ENCODE measurements at places on chromosomes 6 and 20.

DNA sequence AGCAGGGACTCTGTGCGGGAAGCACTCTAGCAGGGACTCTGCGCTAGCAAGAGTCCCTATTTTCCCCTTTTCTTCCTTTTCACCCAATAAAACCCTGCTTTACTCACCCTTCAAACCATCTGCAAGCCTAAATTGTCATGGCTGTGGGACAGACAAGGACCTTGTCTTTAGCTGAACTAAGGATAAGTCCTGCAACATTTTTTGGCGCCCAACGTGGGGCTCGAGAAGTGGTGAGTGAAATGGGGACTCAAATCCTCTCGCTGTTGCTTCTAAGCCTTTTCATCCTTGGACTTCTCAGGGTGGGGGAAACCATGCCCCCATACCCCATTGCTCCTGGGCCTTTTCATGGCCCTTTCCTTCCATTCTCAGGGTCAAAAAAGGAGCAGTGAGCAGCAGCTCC lies 46.4 kb downstream of the IMPG1 start:
- DNase-seq = no peak

GRCh38 chr20:8368670-8369069 lies 236.6 kb downstream of the PLCB1 start:
- no peak for DNase-seq

GRCh38 chr6:117414770-117415169 lies 11.0 kb downstream of the ROS1 start:
- DNase-seq = no peak

- peak; percentile 77 for DNase-seq
Observed at GRCh38 chr6:50927800-50928199, 109.1 kb downstream of the TFAP2B start.

- no peak for DNase-seq
Observed at GRCh38 chr6:39999006-39999867, 65.0 kb upstream of the MOCS1 start.

GRCh38 chr20:40960101-40960500 lies 68.5 kb upstream of the TOP1 start:
- no peak for DNase-seq

DNA sequence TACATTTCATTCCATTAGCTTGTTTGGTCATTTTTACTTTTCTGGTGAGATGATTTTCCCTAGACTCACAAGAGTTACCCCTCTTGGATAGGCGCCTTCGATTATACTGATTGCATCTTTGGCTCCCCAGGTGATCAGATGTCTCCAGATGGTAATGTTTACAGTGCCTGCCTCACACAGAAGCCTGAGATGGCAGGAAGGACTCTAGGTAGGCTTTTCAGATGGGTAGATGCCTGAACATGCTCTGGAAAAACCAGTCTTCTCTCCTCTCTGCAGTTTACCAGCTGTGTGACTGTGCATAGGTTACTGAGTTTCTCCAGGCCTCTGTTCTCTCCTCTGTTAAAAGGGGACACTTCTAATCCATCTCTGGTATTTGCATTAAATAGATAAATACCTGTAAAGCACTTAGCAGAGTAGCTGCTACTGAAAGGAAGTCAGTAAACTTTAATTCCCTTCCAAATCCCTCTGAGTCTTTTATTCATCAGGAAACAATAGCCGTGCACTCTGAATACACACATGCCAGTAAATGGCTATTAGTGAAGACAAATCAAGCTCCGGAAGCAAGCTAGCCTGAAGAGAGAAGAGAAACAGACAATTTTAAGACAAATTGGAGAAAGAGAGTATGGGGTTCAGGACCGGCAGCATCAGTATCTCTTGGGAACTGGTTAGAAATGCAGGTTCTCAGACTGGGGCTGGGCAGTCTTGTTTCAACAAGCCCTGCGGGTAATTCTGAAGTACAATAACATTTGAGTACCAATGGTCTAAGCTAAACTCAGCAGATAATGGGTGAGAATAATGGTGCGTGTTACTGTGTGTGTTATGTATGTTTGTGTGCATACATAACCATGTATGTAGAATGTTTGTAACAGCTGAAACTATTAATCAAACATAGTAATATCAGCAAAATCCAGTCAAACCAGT lies 139.4 kb downstream of the UST start:
- no peak for DNase-seq

DNA sequence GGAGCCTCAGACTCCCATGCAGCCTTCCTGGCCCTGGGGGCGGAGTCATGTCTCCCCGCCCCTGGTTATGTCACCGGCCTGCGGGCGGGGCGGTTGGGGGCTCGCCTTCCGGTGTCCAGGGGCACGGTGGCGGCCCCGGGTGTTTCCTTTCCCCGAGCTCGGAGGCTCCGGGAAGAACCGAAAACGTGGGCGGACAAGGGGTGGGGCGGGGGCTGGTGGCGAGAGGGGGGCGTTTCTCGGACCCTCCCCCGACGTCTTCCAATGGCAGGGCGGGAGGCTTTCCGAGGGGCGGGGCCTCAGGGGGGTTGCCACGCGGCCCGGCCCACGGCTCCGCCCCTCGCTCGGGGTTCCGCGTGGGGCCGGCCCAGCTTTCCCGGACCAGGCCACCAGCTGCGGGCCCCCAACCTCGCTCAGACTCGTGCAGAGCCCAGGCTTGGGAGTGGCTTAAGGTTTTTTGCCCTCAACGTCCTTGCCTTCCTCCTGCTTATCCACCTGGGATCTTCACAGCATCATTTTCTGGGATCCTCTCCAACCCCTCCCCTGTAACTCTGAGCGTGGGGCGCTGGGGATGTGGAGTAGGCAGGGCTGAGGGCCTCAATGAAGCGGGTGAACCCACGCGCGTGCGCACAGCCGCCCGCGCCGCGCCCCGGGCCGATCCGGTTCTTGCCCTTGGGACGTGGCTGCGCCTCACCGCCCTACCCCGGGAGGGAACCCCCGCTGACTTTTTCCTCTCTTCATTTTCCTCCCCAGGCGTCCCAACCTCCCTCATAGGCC lies 2.1 kb upstream of the NRN1 start:
- DNase-seq = no peak

- no peak for DNase-seq
Observed at GRCh38 chr6:111982681-111983080, 71.2 kb upstream of the CCN6 start.

DNA sequence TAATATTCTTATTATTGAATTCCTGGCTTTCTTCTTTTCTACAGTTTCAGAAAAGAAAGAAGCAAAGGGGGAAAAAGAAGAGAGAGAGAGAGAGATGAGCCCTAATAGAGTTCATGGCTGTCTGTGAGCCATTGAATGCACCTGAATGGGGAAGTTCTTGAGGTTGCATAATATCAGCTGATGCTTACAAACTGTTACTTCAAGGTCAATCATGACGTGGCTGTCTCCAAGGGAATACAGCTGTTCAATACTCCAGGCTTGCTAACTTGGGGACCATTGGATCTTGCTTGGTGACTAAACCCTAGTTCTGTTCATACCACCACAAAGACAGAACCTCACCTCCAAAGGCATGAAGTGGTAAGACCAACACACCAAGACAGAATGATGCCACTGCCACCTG lies 180.4 kb downstream of the ADGRG6 start:
- no peak for DNase-seq

DNA sequence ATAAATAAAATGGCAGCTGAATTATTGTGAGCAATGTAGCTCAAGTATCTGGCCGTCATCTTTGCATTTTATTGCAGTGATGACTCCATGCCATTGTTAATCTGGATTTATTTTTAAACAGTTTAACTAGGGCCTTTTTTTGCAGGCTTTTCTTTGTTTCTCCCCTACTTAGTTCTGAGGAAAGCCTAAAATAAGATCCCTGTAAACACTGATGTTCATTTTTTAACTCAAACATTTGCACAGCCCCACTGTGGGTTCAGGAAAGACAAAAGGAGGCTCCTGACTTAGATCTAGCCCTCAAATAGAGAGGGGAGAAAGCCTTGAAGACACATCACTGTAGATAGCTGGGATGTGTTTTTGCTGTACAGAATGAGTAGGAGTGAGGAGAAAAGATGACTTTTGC lies 69.2 kb downstream of the PLEKHG1 start:
- no peak for DNase-seq

DNA sequence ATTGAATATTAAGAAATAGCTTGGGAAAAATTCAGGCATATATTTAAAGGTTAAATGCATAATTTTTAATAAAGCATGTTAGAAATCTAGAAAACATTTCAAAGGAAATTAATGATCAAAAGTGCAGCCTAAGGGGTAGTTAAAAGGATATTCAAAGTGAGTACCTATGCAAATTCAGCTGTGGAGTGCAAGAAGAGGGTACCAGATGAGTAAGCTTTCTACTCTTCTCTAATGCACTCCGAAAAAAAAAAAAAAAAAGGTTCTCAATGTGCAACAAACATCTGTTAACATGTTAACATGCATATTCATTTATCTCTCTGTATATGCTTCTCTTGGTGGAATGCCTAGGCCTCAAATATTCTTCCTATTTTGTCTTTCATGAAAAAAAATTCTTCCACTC lies 32.0 kb upstream of the KATNA1 start:
- DNase-seq = no peak

DNA sequence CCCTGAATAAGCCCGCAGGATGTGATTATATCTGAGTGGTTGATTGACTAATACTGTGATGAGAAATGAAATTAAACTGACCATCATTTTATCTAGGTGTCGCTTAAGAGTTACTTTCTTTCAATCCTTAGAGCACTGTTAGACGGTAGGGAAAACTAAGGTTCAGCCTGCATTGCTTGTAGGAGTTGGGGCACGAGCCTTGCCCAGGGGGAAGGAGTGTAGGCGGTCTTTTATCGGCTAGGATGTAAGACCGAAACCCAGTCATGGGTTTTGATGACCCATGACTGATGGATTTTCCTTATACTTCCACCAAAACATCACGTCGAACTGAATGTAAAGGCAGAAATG lies 392 bp upstream of the TASP1 start:
- no peak for DNase-seq

DNA sequence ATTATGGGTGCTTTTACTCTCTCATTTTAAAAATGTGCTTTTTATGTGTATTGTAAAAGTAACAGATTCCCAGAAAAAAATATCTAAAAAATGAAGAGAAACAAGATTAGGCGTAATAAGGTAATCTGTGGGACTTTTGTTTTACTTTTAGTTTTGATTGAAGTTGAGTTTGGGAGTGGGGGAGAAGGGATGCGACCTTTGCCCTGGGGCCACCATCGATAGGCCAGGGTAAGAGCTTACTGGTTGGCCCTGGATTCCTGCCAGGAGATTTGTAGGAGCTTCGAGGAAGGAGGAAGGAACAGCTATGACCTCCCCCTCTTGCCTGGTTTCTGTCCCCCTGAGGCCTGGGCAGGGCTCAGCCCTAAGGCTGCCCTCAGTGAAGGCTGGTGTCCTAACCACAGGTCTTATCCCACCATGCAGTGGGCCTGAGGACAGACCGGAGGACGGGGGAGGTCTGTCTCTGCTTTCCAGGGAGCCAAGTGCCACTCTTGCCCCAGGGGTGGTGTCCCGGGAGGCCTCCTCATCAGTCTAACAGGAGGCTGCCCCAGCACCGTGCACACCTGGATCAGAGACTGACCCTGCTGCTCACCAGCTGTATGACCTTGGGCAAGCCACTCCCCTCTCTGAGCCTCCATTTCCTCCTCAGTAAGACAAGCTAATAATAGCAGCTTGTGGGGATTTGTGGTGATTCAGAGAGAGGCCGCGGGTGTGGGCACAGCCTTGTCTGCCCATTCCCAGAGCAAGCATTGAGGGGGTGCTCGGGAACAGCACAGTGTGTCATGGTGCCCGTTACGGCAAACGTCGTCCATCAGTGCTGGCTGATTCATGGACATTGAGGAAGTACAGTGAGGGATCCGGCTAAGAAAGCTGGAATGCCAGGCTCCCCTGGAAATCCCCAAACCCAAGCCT lies 21.2 kb downstream of the TGM2 start:
- DNase-seq = peak; percentile 60

DNA sequence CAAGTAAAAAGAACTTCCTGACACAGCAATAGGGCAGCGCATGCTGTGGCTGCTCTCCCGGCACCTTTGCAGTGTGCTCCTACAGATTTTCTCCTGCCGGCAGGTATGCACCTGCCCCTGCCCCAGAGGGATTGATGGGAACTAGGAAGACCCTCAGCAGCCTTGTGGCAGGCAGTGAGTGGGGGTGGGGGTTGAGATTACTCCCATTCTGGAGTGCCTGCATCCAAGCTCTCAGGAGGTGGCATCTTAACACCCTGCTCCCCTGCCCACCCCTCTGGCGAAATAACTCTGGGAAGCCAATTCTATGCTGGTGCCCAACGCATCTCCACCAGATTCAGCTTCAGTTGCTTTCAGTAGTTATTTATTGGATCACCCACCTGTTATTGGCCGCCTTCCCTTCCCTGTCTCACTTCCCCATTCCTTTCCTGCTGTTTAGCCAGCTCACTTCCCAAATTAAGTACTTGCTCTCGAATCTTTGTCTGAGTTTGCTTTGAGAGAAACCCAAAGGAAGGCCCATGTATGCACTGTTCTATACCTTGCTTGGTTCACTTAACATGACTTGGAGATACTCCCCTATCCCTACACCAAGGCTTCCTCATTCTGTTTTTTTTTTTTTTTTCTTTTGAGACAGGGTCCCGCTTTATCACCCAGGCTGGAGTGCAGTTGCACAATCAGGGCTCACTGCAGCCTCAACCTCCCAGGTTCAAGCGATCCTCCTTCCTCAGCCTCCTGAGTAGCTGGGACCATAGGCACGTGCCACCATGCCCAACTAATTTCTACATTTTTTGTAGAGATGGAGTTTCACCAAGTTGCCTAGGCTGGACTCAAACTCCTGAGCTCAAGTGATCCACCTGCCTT lies 29.3 kb upstream of the SLC23A2 start:
- no peak for DNase-seq

- DNase-seq = no peak
Observed at GRCh38 chr20:41587523-41587922, 30.7 kb downstream of the CHD6 start.

DNA sequence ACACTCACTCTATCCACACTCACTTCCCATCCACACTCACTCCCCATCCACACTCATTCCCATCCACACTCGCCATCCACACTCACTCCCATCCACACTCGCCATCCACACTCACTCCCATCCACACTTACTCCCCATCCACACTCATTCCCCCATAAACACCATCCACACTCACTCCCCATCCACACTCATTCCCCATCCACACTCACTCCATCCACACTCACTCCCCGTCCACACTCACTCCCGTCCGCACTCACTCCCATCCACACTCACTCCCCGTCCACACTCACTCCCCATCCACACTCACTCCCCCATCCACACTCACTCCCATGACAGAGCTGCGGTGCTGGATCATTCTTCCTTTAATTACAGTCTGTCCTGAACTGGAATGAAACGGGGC lies 17.1 kb downstream of the THBS2 start:
- DNase-seq = no peak

DNA sequence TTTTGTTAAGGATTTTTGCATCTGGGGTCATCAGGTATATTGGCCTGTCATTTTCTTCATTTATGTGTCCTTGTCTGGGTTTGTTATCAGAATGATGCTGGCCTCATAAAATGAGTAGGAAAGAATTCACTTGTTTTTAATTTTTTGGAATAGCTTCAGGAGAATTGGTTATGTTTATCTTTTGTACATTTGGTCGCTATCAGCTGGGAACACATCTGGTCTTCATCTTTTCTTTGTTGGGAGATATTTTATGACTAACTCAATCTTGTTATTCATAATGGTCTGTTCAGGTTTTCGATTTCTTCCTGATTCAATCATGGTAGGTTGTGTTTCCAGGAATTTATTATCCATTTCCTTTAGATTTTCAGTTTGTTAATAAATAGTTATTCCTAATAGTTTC lies 207.5 kb upstream of the ASCC3 start:
- no peak for DNase-seq

GRCh38 chr6:137155830-137156229 lies 17.6 kb downstream of the IL22RA2 start:
- peak; percentile 19 for DNase-seq
